ENCODE measurements at places on chromosomes 6 and 20. TPM values are rescaled to one million over a fixed set of nuclear protein-coding genes. Genes with fewer than 3 reads are reported as not detected.

SNHG17 gene
- polyA plus RNA-seq: 38.2 TPM

DNA sequence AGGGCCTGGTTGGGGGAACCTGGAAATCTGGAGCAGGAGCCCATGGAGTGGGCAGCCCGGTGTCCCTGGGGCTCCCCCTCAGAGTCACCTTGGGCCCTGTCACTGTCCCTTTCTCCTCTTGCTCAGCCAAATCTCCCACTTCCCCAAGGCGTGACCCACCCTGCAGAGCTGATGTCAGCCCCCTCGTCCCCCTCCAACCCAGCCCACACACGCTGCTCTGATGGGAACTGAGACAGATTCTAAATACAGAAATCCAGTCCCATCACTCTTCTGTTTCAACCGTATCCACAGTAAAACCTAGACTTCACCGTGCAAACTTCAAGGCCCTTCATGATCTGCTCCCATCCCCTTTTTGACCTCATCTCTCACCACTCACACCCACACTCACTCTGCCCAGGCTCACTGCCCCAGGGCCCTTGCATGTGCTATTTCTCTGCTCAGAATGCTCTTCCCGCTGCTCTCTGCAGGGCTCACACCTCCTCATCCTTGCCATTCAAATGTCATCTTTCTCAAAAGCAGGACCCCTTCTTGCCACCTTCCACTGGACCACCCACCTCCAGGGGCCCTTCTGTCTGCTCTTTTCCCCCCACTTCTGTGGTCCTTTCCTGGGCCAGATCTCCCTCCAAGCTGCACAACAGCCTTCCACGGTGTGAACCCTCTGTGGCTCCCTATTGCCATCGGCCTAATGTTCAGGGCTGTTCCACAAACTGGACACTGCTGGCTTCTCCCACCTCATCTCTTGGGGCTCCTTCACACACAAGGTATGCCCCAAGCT lies 16.6 kb downstream of the TGM2 start:
- no peak for DNase-seq

DNA sequence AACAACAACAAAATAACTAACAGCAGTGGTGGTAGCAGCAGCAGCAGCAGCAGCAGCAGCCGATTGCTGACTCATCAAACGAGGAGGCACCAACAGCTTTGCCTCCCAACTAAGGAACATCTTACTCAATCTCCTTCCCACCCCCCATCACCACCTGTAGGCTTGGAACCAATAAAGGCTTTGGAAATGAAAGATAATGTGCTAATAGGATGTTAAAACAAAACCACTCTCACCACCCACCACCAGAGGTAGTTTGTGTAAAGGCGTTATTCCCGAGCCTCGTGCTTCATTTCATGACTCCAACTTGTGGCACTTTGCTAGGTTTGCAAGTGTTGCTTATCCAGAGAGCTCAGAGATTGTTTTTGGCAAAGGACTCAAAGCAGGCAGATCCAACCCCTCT lies 346.5 kb downstream of the CD83 start:
- no peak for DNase-seq

DNA sequence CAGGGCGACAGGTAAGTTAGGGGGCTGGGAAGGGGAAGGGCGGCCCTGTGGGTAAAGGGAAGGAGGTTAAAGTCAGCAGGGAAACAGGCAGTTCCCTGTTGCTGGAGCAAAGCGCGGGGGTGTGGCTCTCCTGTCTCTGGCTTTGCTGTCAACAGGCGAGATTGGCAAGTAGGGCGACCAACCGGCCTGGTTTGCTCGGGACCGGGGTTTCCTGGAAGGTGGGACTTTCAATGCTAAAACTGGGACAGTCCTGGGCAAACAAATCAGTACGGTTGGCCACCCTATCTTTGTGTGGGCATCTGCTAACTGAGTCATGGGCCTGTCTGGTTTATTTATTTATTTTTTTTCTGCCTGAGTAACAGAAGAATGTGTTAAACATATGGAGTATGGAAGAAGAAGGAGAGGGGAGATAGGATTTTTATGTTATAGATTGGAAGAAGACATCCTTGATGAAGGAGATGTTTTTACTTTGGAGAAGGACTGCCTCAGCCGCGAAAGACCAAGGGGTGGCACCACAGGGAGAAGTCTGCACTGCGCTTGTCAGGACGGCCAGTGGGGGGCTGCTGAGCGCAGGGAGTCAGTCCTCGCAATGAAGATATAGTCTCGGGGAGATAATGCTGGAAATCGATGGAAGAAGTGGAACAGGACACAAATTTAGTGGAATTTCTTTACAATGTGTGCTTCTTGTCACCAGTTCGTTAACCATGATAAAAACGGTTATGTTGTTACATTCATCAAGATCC lies 43.4 kb upstream of the ESR1 start:
- peak; percentile 73 for DNase-seq
